AG04450 (cell line): ENCODE measurements at places on chromosomes 1 and 21. TPM values are rescaled to one million over a fixed set of nuclear protein-coding genes. Genes with fewer than 3 reads are reported as not detected.
A peak's percentile ranks its signal among the peaks of the same experiment; 100 is the strongest.

DNA sequence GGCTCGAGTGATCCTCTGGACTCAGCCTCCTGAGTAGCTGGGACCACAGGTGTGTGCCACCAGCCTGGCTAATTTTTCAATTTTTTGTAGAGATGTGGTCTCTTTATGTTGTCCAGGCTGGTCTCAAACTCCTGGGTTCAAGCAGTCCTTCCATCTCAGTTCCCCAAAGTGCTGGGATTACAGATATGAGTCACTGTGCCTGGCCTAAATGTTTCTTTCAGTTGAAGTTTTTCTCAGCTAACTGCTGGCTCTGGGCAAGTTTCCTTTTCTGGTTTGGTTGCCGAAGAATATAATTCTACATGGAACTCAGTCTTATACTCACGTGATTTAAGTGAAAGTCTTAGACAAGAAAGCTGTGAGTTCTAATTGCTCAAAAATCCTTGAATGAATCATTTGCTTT lies 57.0 kb downstream of the SASS6 start:
- no peak for DNase-seq

DNA sequence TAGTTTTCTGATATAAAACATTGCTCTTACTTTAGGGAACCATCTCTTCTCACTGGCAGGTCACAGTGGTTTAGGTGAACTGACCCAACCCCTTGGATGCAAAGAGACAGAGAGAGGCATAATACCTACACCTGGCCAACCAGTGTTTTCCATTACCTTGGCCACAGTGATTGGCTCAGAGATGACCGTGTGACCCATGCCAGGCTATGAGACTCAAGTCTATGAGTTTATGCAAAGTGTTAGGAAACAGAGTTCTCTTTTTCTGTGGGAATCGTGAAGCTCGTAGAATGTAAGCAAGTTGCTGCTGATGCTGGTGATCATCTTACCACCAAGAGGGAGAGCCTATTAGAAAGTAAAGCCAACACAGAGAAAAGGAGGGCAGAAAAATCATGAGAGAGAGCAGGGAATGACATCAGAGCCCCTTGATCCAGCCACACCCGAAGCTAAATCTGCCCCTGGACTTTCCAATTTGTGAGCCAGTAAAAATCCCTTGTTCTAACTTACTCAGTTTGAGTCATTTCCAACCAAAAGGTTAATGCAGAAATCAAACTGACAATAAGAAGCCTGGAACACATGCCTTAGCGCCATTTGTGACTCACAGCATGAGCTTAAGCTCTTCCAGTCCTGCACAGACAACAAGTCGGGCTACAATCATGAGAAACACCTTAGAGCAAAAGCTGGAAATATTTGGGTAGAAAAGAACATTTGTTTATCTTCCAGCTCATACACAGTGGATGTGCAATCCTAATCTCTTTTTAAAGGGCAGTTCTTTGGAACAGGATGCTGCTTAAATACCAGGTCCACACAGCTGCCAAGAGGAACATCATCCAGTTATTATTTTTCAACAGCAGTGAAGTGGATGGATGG lies 81.3 kb upstream of the KAZN start:
- peak; percentile 45 for DNase-seq

- DNase-seq: no peak
These were observed 10.0 kb downstream of the GJA8 start for GRCh38 chr1:147912553-147912952.

The SDHC gene
- 311 and 335 TPM in 2 replicates for polyA plus RNA-seq
